Transverse colon (tissue), 4 donors: ENCODE measurements at places on chromosomes 7 and 10. TPM values are rescaled to one million over a fixed set of nuclear protein-coding genes. Genes with fewer than 3 reads are reported as not detected.
A peak's percentile ranks its signal among the peaks of the same experiment; 100 is the strongest.

- no peak for DNase-seq
Observed at GRCh38 chr7:83546586-83546985, 102.4 kb downstream of the SEMA3E start.

- DNase-seq, result no peak
Observed at GRCh38 chr10:97117372-97117771, 68.4 kb downstream of the SLIT1 start.

GRCh38 chr7:25615003-25615402 is 386.7 kb upstream of the NPVF start:
- no peak for DNase-seq

DNA sequence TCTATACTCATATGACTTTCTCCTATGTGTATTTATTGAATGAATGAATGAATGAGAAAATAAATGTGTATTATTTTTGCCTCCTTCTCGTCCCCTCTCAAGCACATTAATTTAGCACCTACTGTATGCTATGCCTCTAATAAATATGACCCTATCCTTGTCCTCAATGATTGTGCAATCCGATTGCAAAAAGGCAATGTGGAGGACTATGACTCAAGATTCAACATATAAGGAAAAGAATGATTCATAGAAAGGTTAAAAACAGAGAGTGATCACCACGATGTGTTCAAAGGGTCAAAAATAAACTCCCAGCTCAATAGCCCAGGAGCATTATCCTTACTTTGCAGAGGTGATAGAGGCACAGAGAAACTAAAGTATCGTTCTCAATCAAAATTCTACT is 322.8 kb upstream of the SORCS1 start:
- no peak for DNase-seq

DNA sequence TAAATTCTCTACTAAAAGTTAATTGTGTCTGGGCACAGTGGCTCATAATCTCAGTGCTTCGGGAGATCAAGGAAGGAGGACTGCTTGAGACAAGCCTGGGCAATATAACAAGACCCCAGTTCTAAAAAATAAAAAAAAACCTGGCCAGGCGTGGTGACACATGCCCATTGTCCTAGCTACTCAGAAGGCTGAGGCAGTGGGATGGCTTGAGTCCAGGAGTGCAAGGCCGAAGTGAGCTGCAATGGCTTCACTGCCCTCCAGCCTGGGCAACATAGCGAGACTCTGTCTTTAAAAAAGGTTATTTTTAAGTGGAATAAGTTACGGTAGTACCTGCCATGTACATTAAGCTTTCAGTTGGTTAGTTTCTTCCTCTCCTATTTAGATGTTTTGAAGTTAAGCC is 28.9 kb downstream of the CDK14 start:
- DNase-seq, result no peak

GRCh38 chr7:116445447-116446211 is 53.9 kb upstream of the CAV2 start:
- no peak for DNase-seq

- DNase-seq, result no peak
Observed at GRCh38 chr10:68924593-68924992, 23.5 kb downstream of the DDX50 start.

DNA sequence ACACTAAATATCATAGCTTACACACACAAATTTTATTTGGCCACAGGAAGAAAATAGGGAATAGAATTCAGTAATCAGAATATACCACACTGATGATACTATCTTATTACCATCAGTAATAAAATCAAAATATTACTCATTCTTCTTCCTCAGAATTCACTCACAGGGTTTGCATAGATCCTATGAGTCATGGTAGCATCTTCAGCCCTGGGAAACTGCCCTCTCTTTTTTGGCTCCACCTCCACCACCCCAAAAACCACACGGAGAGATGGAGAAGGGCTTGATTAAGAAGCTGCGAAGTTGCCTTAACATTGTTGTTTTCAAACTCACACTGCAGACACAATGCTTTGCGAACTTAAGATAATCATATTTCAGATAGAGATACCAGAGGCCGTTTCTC is 154.1 kb upstream of the AHR start:
- no peak for DNase-seq

DNA sequence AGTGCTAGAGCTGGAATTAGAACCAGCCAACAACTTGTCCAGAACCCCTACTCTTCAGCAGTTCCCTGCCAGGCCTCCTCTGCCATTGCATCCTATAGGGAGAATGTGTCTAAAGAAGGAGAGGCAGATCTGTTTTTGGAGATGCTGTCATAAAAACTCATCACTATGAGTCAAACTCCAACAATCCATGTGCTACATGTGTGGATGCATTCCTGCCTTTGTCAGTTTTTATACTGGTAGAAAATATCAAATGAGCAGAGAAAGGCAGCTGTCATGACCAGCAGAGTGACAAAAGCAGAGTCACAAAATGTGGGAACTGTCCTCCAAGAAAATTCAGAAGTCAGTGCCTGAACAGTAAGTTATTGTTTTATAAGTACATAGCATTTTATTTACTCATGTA is 93.0 kb downstream of the ABLIM1 start:
- DNase-seq, result no peak

- DNase-seq, result no peak
Observed at GRCh38 chr10:100811261-100811660, 65.9 kb downstream of the PAX2 start.

DNA sequence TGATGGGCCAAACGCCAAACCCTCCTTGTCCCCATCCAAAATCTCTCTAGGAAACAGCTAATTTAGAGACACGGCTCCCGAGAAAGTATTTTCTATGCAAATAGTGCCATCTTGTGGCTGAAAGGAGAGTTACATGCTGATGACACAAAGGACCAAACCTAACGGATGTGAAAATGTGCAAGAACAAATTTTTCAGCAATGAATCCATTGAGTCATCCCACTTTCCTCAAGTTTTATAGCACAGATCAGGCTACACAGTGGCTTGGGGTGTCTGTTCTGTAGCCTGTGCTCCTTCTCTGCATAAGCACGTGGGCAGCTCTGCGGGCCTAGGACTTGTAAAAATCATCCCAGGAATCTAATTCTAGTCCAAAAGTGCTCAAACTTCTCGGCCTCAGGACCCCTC is 154.8 kb upstream of the PRR15 start:
- peak; percentile 48 for DNase-seq

DNA sequence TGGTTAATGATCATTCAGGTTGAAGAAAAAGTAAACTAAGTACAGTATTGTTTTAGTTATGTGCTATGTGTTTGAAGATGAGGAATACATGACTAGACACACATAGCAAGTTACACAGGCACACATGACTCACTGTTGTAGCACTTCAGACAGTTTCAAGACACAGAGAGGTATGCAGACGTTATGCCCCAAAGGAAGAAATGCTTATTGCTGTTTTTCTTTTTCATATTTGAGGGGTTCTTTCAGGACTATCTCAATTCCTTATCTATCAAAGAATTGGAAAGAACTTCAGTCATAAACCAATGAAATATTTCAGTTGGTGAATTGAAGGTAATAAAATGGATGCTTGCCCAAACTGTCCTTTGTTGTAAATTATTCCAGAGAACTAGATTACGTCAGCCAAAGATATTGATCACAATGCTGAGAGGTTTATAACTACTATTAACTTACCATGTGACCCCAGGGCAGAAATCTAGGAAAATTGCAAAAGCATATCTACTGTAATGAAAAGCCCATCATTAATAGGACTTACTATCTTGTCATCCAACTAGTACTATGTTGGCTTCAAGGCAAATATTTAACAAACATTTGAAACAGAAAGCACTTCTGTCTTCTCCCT is 61.2 kb upstream of the CAPZA2 start:
- DNase-seq, result no peak

DNA sequence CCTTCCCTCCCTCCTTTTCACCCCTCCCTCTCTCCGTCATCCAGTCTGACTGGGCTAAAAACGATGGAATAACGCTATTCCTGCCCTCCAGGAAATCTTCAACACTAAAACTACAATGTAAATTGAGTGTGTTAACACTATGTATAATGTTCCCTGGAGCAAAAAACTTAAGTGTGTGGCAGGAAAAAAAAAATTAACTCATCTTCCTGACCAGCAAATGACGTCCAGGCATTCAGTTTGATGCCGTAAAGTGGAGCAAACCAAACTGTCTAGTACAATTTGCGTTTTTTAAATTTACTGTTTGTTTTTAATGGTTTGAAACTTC is 545 bp upstream of the MTPN start:
- DNase-seq, result no peak

DNA sequence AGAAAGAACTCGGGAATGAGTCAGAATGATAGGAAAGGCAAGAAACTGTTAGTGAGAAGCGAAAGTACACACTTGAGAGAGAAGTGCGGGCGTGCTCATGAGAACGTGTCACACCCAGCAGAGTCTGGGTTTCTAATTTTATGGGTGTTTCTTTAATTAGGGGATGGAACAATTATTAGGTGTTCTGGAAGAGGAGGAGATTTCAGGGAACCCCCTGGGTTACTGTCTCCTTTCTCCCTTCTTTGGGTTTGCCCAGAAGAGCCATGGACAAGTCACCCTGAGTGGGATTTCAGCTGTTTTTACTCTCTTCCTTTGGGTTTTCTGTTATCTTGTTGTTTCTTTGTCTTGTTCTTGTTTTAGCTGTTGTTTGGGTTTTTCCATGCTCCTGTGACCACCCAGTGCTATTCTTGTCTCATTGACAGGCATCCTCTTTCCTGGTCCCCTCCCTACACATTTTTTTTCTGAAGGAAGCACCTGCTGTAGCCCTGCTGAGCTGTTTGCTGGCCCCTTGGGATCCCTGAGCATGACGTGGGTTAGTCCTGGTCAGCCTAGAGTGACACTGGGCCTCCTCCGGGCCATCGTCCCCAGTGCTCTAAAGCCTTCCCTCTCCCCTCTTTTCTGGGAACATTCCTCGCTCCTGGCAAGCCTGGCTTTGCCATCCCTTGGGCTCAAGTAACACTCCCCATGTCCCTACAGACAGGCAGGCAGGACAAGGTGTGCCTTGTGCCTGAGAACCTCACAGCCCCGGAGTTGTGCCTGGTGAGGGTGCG is 3.5 kb downstream of the SH2D4B start:
- DNase-seq, result no peak

- DNase-seq, result no peak
Observed at GRCh38 chr7:13886356-13886755, 103.1 kb downstream of the ETV1 start.

- no peak for DNase-seq
Observed at GRCh38 chr10:88221010-88221973, 357.9 kb downstream of the PTEN start.

DNA sequence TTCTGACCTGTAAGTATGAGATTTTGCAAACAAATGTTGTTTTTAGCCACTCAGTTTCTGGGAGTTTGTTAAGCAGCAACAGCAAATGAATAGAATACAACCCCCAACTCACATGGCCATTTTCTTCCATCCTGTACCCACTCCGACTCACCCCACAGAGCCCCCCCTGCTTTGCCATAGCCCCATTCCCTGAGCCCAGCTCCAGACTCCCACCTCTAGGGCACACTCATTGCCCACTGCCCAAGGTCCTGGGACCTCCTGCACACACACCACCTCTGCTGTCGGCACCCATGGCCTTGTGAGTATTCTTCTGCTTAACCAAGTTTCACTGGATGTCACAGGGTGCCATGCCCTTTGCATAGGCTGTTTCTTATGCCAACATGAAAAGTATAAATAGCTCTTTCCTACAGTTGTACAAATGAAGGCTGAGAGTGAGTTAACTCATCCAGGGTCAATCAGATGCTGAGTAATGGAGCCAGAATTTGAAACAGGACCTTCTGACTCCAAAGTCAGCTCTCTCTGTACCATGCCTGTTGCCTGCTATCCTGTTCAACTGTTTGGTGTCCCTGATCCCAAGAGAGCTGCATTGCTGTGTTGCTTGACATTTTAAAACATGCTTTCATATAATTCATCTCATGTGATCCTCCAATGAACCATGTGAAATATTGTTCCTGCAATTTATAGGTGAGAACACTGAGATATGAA is 367.8 kb upstream of the ZMIZ1 start:
- no peak for DNase-seq

- no peak for DNase-seq
Observed at GRCh38 chr7:34299066-34299465, 359.0 kb upstream of the NPSR1 start.

- DNase-seq, result no peak
Observed at GRCh38 chr10:110883924-110884323, 12.2 kb downstream of the PDCD4 start.

DNA sequence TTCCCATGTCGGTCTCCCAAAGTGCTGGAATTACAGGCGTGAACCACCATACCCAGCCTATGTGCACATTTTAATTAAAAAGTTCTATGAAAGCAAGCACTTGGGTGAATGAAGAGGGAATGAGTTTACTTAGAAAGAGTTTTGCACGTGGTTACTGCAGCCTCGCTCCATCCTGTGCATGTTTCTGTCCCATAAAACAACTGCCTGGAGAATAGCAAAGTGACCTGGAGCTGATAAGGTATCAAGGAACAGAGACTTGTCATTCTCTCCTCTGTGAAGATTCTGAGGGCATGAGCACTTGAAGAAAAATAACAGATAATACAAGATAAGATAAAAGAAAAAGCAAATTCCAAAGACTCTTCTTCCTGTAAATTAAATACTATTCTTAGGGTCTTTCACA is 112.2 kb upstream of the JCAD start:
- no peak for DNase-seq

GRCh38 chr10:119896061-119896655 is 3.6 kb downstream of the SEC23IP start:
- no peak for DNase-seq

DNA sequence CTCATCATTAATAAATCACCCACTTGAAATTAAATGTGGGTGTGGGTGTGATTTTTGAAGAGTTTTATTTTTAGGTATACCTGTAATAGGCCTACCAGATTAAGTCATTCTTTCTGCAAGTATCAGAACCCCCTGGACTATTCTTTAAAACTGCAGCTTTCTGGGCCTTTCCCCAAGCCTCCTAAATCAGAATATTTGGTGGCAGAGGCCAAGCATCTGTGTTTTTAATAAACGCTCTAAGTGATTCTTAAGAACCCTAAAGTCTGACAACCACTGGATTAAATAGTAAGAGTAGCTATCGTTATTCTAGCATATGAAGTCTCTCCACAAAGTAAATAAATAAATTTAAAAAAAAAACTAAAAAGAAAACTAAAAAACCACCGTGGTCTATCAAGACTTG is 703.0 kb upstream of the NRP1 start:
- DNase-seq, result no peak

- DNase-seq, result no peak
Observed at GRCh38 chr7:26937306-26937705, 72.9 kb upstream of the SKAP2 start.

GRCh38 chr7:116465125-116465524 is 34.4 kb upstream of the CAV2 start:
- DNase-seq, result no peak

The FAM204A gene
- 23.8 TPM for total RNA-seq

The ZPBP gene
- total RNA-seq, result not detected

The EBLN1 gene
- total RNA-seq, result not detected

The HTR5A gene
- not detected for total RNA-seq

The PIK3CG gene
- total RNA-seq, result 0.60 TPM

The WASHC2C gene
- total RNA-seq, result 78.4 TPM

The TCTN3 gene
- 24.9 TPM for total RNA-seq

The MEOX2 gene
- total RNA-seq, result not detected

The MMP21 gene
- total RNA-seq, result 1.00 TPM

The PCLO gene
- total RNA-seq, result 11.6 TPM

The PSTK gene
- total RNA-seq, result 2.9 TPM

The CFTR gene
- total RNA-seq, result 103 TPM

The TRA2A gene
- total RNA-seq, result 31.7 TPM

The GPR37 gene
- total RNA-seq, result not detected

The ACTL6B gene
- total RNA-seq, result not detected

The CALML5 gene
- total RNA-seq, result not detected

The PLXNA4 gene
- 1.7 TPM for total RNA-seq

The OR13A1 gene
- not detected for total RNA-seq

The ICA1 gene
- total RNA-seq, result 59.9 TPM

The ADRA2A gene
- 16.2 TPM for total RNA-seq

The PPP1R17 gene
- total RNA-seq, result not detected

The LLCFC1 gene
- not detected for total RNA-seq

The PDE6C gene
- total RNA-seq, result not detected

The ZNF282 gene
- total RNA-seq, result 18.3 TPM
